Nasal cavity respiratory epithelium epithelial cell of viscerocranial mucosa (primary cell): ENCODE measurements at places on chromosomes 3 and 15. TPM values are rescaled to one million over a fixed set of nuclear protein-coding genes. Genes with fewer than 3 reads are reported as not detected.

The ALPK3 gene
- under 0.01 and 0.85 TPM in 2 replicates for total RNA-seq

The TM4SF18 gene
- total RNA-seq, result not detected in 2 replicates

The CCR1 gene
- total RNA-seq, result not detected in 2 replicates

The SERINC4 gene
- total RNA-seq, result 0.07 TPM in 1 of 2 replicates, not detected in the other

The PRTG gene
- total RNA-seq, result under 0.01 TPM in 1 of 2 replicates, not detected in the other
